ENCODE measurements at places on chromosomes 5 and 9.
A peak's percentile ranks its signal among the peaks of the same experiment; 100 is the strongest.

- peak; percentile 68 for DNase-seq
These were observed 1.2 kb downstream of the MIER3 start for GRCh38 chr5:56950626-56951125.

GRCh38 chr9:34437006-34437925 lies 21.1 kb downstream of the FAM219A start:
- peak; percentile 63 for DNase-seq

DNA sequence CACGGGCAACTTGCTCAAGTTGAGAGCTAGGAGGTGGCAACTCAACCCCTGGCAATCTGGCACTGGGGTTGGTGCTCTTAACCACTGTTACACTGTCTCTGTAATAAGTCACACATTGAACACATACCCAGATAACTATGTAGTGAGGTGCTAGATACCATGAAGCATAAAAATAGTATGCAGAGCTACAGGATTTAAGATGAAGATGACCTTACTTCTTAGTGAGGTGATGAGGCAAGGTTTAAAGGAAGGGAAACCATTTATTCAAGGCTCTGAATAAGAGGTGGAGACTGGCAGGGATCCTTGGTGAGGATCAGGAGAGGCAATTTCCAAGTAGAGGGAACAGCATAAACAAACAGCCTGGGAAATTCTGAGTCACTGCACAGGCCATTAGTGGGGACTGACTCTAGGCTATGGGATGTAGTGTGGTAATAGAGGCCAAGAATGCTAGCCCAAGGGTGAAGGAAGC lies 67.6 kb upstream of the NR3C1 start:
- DNase-seq = peak; percentile 59

DNA sequence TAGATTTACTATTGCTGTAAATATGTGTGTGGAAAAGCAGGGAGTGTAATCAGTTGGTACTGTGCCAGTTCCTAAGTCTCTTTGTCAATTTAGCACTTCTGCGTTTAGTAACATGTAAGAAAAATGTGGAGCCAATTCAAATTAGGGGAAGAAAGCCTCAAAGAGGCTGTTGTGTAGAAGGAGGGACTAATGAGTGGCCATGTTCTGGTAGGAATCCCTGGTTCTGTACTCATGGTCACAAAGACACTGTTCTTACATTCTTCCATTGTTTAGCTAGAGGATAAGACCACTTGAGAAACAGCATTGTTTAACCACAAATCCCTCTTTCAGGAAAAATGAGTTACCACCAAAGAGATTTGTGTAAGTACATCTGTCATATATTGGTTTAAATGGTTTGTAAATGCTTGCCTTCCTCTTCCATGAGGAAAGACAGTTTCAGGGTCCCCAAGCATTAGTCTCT lies 14.9 kb downstream of the ARHGEF28 start:
- DNase-seq = peak; percentile 56

GRCh38 chr5:35138232-35138631 lies 90.5 kb upstream of the AGXT2 start:
- DNase-seq = peak; percentile 53

GRCh38 chr9:10534850-10535249 lies 78.0 kb downstream of the PTPRD start:
- no peak for DNase-seq

GRCh38 chr9:130895481-130896232 lies 955 bp downstream of the QRFP start:
- DNase-seq = no peak

DNA sequence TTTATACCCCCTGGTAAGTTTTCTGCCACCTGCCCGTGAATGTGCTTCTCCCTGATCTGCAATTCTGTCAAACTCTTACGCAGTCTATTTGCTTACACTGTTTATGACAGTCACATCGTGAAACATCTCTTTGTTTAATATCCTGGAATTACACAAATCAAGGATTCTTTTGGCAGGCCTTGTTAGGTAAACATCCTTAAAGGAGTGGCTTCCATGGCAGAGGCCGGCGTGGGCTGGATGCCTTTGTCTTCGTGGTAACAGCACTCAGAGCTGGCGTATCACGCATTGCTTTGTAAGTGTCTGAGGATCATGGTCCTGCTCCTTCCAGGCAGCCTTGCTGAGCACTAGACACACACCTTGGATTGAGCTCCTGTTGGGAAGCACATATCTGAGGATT lies 145.7 kb downstream of the IRX1 start:
- DNase-seq = no peak

All from fibroblast of skin of scalp (primary cell).